Psoas muscle (tissue), 8 donors: ENCODE measurements at places on chromosomes 16 and 17. TPM values are rescaled to one million over a fixed set of nuclear protein-coding genes. Genes with fewer than 3 reads are reported as not detected.

DNA sequence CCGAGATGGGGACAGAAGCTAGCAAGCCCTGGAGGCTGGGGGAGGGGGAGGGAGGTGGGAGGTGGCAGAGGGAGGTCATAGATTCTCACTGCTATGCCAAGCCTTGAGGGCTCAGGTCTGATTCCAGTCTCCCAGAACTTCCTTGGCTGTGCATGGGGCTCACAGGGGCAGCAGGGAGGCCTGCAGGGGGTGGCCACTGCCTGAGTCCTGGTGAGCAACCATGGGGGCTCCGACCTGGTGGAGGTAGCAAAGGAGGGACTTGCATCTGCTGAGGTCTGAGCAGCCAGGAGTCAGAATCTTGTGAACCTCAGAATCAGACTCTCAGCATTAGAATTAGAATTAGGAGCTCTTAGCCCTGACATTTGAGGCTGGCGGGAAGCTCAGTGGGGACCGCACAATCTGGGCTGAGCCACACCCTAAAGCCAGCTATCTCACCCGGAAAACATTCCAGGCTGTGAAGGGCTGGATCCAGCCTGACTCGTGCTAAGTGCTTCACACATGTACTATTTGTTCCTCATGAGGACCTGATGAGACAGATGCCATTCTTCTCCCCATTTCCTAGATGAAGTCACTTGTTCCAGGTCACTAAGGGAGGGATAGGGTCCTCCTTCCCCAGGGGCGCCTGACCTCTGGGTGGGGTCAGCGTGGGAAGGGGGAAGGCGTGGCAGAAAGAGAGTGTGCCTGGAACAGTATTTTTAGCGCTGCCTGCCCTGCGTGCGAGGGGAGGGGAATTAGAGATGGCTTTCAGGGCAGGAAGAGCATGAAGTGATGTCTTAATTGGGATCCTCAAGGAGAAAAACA, 17.3 kb upstream of the KCNJ12 start:
- DNase-seq: no peak

Gene CASKIN1
- 0.43 TPM for polyA plus RNA-seq

Gene DYNC1LI2
- 76.0 TPM for polyA plus RNA-seq

Gene CANT1
- 10.2 TPM for polyA plus RNA-seq

Gene TERB1
- not detected for polyA plus RNA-seq

Gene WNT3
- polyA plus RNA-seq: 0.06 TPM
